ENCODE measurements at places on chromosomes 2 and 18.

GRCh38 chr2:149597050-149597667 lies 9.6 kb upstream of the MMADHC start:
- no peak for DNase-seq

DNA sequence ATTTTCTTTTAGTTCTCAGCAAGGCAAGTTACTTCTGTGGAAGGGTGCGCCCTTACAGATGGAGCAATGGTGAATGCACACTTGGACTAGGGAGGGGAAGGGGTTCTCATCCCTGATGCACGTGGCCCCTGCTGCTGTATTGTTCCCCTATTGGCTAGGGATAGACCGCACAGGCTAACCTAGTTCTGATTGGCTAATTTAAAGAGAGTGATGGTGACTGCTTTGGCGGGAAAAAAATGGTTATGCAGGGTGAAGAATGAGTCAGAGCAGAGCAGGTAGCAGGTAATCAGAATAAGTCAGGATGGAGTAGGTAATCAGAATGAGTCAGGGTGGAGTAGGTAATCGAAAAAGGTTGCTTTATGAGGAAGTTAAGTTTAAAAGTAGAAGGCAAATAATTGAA lies 171.5 kb downstream of the MTCL1 start:
- no peak for DNase-seq

DNA sequence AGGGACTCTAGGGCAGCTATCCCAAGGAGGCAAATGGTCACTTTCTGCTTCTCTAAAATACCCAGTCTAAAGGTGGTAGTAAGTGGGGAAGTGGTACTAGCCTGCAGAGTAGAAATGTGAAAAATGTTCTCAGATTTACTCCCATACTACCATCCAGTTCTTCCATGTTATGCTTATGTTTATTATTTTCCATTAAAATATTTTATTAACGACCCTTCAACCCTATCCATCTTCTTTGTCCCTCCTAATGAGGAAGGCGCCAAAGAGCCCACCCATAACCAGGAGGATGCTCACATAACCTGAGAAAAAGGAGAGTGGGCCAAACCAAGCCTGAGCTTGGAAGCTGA lies 153.5 kb downstream of the ANTXR1 start:
- DNase-seq, result no peak

- no peak for DNase-seq
Observed at GRCh38 chr18:6653880-6654279, 75.6 kb upstream of the ARHGAP28 start.

- no peak for DNase-seq
Observed at GRCh38 chr2:203880557-203881125, 13.1 kb downstream of the CTLA4 start.

GRCh38 chr2:46828135-46828438 lies 87.5 kb downstream of the MCFD2 start:
- no peak for DNase-seq
